ENCODE measurements at places on chromosomes 16 and 17.

DNA sequence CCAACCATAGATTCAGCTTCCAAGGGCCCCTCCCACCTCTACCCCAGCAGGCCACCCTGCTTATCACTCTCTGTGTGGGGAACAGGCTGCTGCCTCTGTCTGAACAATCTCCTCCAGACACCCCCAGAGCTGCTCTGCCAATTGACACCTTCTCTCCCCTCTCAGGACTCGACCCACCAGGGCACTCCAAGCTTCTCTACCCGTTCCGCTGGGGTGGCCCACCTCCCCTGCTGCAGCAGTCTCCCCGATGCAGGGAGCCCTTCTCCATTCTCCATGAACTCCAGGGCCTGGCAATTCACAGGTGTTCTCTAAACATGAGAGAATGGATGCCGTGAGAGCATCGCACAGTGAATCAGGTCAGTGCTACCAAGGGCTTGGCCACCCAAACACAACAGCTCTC lies 28.3 kb upstream of the FAAP100 start:
- DNase-seq = no peak

DNA sequence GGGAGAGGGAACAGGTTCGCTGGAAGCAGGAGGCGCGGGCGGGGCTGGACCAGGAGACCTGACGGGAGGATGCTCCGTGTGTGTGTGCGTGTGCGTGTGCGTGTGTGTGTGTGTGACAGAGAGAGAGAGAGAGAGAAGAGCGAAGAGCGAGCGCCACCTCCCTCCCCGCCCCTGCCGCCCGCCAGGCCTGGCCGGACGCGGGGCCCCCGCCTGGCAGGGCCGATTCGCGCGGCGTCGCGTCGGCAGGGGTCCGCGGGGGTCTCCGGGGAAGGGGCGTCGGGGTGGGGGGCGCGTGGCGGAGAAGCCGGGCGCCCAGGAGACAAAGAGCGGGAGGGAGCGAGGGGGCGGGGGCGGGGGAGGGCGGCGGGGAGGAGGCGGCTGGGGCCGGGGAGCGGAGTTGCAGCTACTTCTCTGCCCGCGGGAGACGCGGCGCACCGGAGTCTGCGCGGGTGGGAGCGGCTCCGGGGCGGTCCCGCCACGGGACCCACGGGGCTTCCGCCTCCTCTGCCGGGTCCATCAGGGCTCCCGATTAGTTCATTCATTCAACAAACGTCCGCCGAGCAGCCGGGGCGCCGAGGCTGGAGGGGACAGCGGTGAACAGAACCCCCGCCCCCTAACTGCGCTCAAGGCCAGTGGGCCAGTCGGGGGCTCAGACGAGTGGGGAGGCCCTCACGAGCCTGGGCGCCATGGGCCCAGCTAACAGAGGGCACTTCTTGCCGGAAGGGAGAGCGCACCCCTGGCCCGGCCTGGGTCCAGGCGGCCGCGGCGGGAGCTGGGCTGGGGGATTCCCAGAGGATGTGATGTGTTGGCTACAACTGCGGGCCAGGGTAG lies at the start of gene SAMD14:
Gene SAMD14 (minus strand): TSS at position 433 of the 831 bp plus-strand sequence. CDS start 5,201 bp downstream, outside the sequence.
- no peak for DNase-seq

- DNase-seq = no peak
Observed at GRCh38 chr17:36550491-36551417, 6.0 kb downstream of the GGNBP2 start.

DNA sequence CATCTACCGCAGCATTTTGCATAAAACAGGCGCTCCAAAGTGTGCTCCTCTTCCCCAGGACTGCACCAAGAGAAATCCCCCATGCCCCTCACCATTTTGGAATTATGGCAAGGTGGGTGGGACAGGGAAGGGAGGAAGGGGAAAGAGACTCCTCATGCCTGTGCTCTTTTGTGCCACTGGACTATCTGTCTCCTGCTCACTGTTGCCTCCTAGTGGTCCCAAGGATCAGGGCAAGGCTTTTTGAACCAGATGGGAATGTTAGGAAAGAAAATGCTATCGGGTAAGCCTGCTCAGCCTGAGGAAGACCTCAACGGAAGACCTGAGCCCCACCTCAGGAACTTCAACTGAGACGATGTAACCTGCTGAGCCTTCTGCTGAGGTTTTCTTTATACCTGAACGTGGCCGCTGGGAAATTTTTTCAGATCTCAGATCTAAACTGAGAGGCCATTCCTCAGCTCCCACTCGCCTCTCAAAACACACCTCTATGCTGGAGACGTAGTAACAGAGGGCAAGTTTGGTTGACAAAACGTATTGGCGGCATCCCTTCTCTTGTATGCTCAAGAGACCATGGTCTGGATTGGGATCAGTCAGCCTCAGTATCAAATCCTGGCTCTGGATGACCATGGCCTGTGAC lies 58.3 kb downstream of the SPACA3 start:
- DNase-seq = peak; percentile 43

DNA sequence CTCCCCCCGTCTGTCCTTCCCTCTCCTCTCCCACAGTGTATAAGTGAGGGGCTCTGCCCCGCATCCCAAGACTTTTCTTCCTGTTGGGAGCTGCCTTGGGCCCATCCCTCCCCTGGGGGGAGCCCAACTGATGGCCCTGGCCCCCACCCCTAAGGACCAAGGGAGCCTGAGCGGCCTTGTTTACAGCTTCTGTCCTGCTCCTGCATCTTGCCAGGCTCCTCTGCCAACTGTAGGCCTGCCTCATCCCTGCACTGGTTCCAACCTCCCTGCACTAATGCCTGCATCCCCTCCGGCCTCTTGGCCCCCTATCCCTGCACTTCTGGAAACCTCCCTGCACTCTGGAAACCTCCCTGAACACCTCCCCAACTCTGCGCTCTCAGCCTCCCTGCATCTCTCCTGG lies 1.4 kb upstream of the PAGR1 start:
- DNase-seq = no peak

- no peak for DNase-seq
Observed at GRCh38 chr17:70772761-70773160, 603.4 kb downstream of the KCNJ2 start.

DNA sequence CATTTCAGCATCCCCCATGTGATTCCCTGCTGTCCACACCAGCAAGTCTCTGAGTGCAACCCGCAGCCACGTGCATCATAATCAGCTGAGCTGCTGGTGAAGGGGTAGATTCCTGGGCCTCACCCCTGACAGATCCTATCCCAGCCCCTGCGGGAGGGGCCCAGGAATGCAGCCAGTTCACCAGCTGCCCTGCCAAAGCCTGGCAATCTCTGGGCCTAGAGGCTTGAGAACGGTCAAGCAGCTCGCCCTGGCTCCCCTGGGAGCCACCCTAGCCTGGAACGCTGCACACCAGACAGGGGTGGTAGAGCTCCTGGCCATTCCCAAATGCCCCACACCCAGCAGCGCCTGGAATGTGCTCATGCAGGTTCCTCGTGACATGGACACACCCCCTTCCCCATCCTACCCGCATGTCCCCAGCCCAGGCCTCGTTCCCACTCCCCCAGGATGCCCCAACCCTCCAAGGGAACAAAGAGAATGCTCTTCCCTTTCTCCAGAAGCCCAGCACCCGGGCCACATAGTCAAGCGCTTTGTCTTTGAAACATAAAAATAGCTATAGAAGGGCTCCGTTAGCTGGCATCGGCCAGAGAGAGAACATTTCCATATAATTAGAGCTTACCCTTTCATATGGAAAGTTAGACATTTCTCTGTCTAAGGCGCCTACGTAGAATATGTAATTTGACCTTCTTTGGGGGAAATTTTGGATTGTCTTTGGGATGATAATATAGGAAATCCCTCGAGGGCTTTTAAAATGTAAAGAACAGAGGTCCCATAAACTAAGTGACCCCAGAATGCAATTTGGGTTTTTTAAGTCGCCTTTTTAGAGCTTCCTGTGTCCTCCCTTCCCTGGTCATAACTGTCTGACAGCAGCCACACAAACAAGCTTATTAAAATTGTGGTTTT lies 3.4 kb downstream of the CEP295NL start:
- no peak for DNase-seq

DNA sequence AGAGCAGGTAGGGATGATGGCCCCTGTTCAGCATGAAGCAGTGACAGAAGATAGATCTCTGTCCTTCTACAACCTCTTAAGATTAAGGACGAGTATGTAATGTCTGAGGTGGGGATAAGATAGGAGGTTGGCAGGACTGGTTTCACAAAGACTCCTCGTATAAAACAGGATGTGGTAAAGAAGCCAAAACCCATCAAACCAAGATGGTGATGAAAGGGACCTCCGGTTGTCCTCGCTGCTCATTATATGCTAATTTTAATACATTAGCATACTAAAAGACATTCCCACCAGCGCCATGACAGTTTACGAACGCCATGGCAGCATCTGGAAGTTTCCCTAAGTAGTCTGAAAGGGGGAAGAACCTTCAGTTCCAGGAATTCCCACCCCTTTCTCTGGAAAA lies 27.3 kb downstream of the MIS12 start:
- DNase-seq = no peak

GRCh38 chr17:32333187-32333586 lies 8.8 kb downstream of the C17orf75 start:
- DNase-seq = no peak

GRCh38 chr16:11833951-11834695 lies 17.2 kb downstream of the RSL1D1 start:
- DNase-seq = no peak

DNA sequence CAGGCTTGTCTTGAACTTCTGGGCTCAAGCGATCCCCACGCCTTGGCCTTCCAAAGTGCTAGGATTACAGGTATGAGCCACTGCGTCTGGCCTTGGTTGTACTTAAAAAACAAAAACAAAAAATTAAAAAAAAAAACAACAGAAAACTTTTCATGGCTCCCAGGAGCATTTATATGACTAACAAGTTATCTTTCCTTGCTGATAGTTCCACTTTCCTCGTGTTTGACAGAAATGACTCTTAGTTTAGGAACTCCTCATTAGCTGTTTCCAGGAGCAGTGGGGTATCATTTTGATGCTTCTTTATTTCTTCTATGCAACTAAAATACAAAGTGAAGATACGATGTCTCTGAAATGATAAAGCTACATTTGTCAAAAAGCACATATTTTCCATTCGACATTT lies 165.4 kb downstream of the PRKCA start:
- DNase-seq = no peak

DNA sequence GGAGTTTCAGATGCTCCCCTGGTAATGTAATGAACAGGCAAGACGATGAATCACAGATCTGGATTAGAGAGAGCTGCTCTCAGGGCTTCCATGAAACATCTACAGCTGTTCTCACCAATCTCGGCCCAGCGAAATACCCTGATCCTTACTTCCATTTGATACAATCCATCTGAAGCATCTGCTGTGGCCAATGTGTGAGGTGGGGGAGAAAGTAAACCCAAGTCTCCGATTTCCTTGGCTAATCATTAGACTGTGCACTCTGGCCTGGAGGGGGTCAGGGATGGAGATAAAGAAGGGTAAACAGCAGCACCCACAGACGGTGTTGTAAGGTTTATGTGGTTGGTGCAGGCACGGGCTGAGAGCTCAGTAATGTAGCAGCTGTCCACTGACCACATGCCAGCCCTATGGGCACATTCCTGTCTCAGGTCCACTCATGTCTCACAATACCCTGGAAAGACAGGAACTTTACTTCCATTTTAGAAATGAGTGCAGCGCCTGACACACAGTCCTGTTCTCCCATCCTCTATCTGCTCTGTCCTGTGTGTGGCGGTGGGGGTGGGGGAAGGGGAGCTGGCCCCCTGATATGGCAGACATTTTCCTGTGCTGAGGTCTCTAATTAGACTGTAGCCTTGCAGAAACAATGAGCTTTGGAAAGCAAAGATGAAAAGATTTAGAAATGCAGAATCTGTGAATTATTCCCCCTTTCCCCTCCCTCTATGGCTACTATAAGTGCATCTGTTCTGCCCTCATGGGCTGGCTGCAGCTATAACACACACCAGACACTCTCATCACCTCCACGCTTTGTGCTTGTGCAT lies 48.3 kb upstream of the ERN1 start:
- DNase-seq = no peak

DNA sequence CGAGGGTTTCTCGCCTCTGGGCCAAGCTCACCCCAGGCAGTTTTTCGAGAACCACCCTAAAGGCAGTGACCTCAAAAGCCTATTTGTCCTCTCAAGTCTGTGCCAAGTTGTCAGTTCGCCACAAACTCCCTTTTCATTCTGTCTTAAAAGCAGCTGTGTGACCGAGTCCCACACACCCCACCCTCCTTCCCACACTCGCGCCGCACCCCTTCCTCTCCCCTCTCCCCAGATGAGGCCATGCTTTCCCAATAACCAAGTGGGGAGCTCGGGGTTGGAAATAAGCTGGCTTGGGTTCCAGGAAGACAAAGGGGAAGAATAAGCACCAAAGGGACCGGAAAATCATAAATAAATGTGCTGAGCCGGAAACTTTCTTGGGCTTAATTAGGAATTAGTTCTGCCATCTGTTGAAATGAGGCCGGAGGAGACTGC lies 36.7 kb downstream of the GRIN2C start:
- DNase-seq = no peak

DNA sequence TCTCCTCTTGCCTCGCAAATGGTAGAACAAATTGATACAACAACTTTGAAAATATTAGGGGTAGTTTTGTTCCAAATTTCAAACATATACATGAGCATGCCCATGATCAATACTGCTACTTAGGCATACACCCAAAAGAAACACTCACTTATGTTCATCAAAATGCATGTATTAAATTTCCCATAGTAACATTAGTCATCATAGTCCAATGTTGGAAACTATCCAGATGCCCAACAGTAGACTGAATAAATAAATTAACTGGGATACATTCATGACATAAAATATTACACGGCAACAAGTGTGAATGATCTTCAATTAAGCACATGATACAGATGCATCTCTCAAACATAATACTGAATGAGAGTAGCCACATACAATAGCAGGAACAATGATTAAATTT lies 391.6 kb downstream of the CDH11 start:
- DNase-seq = no peak

DNA sequence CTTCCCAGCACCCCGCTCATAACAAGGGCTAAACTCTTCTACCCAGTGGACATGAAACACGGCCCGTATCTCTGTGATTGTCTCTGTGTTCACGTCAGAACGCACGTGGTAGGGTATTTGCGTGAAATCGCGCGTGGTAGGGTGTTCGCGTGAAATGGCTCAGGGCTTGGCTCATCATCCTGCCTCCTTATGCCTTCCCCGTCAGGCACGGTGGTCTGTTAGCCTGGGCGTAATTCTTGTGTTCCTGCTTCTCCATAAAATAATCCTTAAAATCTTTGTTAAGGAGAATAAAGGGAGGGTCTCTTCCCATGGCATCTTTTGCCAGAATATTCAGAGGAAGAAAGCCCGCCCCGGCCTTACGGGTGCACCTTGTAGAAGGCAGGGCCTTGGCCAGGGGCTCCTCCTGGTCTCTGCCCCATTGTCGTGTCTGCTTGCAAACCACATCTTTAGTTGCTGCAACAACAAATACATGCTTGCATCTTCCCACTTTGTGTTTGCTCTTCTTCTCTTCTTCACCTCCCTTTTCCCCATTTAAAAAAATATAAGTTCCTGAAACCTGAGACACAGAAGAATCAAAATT lies 116.7 kb upstream of the CHMP6 start:
- no peak for DNase-seq

- no peak for DNase-seq
Observed at GRCh38 chr16:66383551-66383950, 17.1 kb downstream of the CDH5 start.
